ENCODE measurements at places on chromosomes 4 and X.

DNA sequence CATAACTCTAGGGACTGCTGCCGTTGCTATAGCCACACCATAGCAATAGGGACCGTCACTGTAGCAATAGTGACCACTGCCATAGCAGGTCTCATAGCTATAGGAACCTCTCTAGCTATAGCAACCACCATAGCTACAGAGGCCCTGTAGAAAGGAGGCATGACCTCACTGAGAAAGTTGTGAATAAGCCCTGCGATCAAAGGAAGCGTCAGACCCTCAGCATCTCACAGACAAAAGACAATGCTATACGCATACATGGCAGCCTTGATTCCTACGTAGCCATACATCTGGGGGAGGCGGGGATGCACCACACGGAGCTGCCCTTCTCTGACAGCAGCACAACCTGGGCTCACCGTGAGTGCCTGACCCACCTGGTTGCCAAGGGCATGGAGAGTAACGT, 88.5 kb downstream of the MTMR1 start:
- no peak for DNase-seq

- no peak for DNase-seq
These were observed 107.9 kb downstream of the ADGRL3 start for GRCh38 chr4:61308033-61308432.

- DNase-seq, result no peak
These were observed 20.3 kb downstream of the TBC1D14 start for GRCh38 chr4:6929812-6930464.

- DNase-seq, result no peak
These were observed 38.6 kb downstream of the CENPU start for GRCh38 chr4:184695178-184695896.

DNA sequence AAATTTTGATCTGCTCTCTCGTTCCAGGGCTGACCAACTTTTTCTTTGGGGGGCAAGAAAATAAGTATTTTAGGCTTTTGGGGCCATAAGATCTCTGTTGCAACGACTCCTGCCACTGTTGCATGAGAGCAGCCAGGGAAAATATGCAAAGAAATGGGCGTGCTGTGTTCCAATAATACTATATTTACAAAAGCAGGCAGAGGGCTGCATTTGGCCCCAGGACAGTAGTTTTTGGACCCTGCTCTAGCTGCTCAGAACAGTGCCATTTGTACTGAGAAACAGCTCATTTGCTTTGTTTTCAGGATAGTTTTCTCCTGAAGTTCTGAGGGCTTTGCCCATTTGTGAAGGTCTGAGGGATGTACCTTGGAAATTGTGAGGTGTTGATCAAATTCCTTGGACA, 135.1 kb upstream of the MBNL3 start:
- no peak for DNase-seq

GRCh38 chr4:165631912-165632311, 241.1 kb upstream of the TLL1 start:
- peak; percentile 56 for DNase-seq

- peak; percentile 62 for DNase-seq
These were observed 218.7 kb downstream of the NWD2 start for GRCh38 chr4:37463033-37463856.
